ENCODE measurements at places on chromosomes 12 and 14.

DNA sequence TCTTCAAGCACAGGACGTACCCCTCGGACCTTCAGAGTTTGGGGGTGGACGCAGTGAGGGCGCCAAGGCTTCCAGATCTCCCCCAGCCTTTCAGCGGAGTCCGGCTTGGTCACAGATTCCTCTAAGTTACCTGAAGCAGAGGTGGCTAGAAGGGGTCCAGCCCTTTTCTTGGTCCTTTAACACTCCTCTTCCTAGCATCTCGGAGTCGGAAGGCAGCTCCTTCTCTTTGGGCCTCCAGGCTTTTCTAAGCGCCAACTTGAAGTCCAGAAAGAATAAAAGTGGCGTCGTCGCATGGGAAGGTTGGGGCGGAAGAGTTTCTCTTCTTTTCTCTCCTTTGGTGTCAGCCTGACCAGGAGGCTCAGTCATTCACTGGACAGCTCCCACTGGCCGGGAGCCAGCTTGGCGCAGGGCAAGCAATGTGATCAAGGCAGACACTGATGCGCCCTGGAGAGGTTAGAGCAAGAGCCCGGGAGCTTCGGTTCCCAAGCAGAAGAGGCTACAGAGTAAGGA lies 9.6 kb downstream of the OR6S1 start:
- no peak for DNase-seq

DNA sequence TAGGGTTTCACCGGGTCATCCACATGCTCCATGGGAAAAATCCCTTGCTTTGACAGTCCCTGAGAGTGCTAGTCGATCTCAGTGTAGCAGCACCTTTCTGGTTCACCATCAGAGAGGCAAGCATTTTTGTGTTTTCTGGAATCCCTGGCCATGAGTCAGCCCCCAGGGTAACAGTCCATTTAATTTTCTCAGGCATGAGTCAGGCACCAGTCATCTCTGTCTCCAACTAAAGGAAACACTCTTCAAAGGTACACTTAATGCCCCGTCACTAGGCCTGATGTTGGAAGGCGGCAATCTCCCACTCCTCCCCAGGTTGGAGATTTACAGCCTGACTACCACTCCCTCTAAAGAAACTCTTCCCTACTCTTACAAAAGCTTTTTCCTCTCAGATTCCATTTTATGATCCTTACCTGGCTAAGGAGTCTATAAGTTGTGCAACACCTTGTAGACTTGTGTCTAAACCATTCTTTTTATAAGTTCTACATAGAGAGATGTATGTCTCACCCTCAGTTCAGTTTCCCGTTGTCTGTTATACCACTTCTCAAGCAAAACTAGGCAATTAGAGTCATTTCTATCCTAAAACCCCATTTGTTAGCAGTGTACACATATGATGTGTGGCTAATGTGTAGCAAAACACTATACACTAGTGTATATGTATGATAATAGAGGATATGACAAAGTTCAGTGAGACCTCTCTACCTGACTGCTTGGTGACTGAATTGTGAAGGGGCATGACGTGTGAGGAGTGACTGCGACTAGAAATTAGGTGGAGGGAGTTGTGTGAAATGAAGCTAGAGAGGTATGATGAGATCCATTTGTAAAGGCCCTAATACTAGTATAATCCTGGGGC lies 24.6 kb downstream of the TMEM19 start:
- no peak for DNase-seq

GRCh38 chr12:116490471-116490870 lies 68.7 kb upstream of the MAP1LC3B2 start:
- DNase-seq, result no peak

GRCh38 chr12:88723219-88723618 lies 142.9 kb upstream of the KITLG start:
- no peak for DNase-seq

DNA sequence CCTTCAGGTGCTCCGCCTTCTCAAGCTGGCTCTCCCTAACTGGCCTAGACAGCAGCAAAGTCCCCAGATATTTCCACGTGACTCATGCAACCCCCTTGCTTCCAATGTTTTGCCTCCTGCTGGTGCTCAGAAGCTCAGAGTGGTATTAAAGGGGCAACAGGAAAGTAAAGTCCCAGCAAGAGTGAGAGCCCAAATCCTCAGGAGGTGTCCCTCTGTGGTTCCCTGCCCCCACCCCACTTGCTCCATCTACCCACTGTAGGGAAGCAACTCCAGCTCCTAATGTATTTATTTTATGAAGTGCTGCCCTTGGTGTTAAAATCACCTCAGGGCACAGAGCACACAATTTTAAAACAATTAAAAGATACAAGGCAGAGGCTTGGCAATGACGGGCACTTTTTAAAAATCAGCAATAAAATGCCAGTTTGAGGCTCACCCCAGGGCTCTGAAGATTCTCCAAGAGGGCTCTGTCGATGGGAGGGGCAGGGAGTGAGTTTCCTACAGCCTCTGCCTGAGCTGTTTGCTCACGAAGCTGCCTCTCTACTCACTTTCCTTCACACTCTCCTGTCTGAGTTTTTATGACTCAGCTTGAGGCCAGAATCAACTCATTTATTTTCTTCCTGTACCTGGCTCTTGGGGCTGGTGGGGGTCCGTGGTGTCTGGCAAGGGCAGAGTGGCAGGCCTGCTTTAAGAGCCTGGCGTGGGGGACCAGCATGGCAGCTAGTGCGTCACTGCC lies 81.9 kb upstream of the MAX start:
- DNase-seq, result no peak

DNA sequence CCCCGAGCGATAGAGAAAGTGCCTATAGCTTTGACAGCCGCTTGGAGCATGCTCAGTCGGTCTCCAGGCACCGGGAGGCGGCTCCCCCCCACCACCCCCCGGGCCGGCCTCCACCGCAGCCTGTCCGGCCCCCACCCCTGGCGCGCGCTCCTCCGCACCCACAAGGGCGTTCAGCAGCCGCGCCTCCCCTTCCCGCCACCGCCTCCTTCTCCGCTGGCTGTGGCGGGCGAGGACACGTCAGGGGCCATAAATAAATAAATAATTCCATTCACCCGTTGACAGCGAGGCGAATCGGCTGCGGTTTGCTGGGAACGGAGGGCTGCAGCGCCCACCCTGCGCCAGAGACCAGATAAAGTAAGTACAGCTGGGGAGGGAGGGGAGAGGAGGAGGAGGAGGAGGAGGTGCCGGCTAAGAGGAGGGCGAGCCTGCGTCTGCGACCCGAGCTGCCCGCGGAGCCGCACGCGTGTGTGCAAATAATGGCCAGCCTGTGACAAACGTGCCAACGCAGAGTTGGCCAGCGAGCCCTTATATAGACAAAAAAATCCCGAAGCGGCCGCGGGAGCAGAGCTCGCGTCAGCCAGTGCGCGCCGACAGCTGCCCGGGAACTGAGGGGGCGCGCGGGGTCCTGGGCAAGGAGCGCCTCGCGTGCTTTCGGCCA lies at the start of gene SLC16A7:
TSS of gene SLC16A7 (plus strand) at position 147 of the 658 bp plus-strand sequence. CDS start 108,773 bp downstream, outside the sequence.
- peak; percentile 94 for DNase-seq

DNA sequence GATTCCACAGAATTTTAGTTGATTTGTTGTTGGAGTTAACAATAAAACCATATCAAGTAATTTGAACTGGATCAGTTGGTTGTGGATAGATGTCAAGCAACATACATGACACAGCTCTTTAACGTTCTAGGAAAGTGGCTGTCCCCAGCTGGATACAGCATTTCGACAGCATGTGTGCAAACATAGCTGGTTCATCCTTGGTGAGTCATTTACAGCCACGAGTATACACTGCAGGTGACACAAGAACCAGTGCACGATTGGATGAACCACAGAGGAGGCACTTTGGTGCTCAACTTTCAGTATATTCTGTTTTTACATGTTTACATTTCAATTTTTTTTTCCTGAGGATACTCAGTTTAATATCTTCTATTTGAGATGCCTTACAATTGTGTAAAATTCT lies 242.4 kb downstream of the TMEM117 start:
- DNase-seq, result no peak

DNA sequence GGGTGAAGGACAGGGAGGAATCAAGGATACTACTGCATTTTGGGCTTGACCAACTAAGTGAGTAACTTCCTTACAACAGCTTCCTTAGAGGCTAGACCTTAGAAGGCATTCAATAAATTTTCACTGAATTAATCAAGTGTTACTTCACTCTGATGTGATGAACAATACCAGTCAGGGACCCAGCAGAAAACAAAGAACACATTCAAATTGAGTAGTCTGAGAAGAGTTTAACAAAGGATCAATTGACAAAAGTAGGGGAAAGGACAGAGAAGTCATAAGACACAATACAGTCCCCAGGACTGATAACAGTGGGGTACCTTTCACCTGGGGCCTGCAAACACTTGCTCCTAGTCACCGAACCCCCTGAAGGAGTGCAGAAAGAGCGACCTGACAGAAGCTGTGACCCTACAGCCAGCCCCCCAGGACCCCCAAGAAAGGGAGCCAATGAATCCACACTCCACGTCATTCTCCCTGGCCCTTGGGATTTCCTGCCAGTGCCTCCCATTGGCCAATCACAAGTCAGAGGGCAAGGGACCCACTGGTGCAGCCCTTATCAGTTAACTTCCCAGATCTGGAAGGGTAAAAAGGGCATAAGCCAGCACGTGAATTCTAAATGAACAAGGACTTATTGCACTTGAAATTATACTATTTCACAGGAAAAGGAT lies 6.9 kb downstream of the ANAPC5 start:
- no peak for DNase-seq

GRCh38 chr12:68538726-68539614 lies 71.7 kb upstream of the RAP1B start:
- DNase-seq, result no peak

- DNase-seq, result no peak
Observed at GRCh38 chr12:100077367-100077766, 65.3 kb downstream of the BLTP3B start.

DNA sequence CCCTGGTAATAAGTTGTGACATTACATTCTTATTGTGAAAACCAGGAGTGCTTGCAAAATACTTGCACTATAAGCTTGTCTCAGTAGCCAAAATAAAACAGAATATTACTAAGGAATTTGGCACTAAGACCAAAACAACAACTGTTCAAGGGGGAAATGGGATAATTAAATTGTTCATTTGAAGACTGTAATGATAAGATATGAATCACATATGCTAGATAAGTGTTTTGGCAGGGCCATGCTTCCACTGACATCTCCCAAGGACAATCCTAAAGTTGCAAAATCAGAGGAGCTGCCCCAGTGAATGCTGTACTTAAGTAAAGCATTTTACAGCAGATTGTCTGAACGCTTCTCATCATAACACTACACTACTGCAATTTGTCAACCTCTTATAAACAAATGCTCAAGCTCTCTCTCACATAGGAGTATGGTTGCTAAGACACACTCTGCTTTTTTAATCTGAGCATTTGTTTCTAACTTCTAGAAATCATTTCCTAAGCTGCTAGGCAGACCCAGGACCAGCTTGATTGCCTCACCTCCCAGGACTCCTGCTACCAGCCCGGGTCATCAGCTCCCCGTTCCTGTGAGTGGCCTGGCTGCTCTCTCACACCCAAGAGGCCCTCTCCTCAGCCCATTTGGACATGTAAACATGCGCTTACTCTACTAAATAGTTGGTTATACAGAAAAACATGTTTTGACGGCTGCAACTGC lies 191.5 kb downstream of the PAX9 start:
- DNase-seq, result no peak

- no peak for DNase-seq
Observed at GRCh38 chr12:32894566-32894965, 2.0 kb downstream of the PKP2 start.

- no peak for DNase-seq
Observed at GRCh38 chr14:44384093-44384492, 123.0 kb downstream of the FSCB start.

DNA sequence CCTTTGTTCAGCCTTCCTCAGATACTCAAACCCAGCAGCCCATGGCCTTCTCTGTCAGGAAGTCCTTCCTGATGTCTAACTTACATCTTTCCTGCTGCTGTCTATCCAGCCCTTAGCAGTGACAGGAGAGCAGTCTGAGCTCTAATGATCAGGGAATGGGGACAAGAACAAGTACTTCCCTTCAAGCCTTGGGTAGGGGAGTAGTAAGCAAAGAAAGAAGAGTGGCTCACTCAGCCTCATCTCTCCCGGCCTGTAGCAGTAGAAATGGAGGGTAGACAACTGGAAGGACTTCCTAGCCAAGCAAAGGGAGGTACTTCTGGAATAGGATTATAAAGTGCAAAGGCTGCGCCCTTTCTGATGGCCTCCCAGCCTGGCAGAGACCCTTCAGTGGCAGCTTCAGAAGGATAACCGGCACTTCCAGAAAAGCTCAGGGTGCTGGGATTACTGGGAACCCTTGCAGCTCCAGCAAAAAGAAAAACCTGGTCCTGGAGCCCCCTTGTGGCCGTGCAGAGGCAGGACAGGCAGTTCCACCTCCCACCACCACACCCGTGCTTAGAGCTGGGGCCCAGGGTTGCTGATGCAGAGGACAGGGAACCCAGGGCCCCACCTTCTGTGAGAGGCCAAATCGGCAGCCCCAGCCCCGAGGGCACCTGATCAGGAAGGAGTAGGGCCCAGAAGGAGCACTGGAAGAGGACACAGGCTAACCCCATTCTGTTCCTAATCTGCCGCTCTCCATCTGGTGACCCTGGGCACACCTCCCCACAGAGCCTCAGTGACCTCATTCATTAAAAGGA lies 12.4 kb upstream of the SMUG1 start:
- DNase-seq, result peak; percentile 76

DNA sequence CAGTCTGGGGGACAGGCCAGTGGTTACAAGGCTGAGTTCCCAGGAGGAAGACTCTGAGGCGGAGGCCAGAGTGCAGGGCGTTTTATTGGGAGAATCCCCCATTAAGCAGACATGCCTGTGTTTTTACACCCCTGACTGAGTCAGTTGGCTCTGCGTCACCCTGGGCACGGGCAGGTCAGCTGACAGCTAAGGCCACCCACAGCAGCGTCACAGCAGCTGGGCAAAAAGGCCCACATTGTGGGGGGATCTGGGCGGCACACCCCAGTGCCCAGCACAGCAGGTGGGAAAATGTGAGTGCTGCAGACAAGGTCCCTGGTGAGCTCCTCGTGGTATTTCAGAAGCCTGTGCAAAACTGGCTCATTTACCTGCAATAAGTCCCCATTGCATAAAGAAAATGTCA lies 184.7 kb downstream of the AACS start:
- DNase-seq, result no peak

DNA sequence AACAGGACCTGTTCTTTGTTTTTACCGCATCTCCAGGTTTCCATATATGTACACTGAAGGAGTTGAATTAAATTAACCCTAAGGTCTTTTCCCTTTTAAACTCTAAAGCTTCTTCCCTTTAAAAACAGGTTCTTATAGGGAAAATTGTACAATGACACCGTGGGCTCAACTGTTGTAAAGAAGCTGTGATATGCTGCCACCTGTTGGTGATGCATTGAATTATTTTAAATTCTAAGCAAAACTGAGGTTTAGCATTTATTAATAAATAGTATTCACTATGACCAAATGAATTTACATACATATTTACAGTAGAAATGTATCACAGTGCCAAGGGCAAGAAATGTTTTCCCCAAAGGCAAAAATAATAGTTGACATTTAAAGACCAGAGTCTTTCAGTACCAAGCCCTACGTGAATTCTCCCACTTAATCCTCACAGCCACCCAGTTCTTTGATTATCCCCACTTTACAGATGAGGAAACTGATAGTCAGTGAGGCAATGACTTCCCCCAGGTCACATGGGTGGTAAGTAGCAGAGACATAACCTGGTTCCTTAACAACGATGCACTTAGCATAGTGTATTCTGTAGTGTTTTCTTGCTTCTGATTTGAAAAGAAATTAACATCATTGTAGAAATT lies 35.7 kb upstream of the TMEM263 start:
- peak; percentile 45 for DNase-seq

- DNase-seq, result peak; percentile 32
Observed at GRCh38 chr12:26857465-26858176, 24.6 kb upstream of the ITPR2 start.

GRCh38 chr14:100142073-100143040 lies 17.1 kb downstream of the DEGS2 start:
- no peak for DNase-seq

GRCh38 chr12:6469609-6470374 lies 685 bp downstream of the VAMP1 start:
- peak; percentile 64 for DNase-seq

All from NCI-H1417 (cell line).